ENCODE measurements at places on chromosomes 2 and 18.

DNA sequence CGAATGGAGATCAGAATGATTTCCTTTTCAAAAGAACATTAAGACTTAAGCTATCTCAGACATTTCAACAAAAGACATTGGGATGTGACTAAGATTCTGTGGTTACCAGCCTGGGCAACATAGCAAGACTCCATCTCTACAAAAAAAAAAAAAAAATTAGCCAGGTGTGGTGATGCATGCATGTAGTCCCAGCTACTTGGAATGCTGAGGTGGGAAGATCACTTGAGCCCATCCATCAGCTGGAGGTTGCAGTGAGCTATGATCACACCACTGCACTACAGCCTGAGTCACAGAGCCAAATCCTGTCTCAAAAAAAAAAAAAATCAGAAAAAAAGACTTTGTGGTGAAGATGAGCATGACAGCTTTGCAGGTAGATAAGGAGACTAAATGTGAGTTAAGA lies 12.8 kb downstream of the RNF103 start:
- DNase-seq = no peak

GRCh38 chr2:218168635-218169462 lies 2.1 kb upstream of the CXCR1 start:
- DNase-seq = peak; percentile 71

DNA sequence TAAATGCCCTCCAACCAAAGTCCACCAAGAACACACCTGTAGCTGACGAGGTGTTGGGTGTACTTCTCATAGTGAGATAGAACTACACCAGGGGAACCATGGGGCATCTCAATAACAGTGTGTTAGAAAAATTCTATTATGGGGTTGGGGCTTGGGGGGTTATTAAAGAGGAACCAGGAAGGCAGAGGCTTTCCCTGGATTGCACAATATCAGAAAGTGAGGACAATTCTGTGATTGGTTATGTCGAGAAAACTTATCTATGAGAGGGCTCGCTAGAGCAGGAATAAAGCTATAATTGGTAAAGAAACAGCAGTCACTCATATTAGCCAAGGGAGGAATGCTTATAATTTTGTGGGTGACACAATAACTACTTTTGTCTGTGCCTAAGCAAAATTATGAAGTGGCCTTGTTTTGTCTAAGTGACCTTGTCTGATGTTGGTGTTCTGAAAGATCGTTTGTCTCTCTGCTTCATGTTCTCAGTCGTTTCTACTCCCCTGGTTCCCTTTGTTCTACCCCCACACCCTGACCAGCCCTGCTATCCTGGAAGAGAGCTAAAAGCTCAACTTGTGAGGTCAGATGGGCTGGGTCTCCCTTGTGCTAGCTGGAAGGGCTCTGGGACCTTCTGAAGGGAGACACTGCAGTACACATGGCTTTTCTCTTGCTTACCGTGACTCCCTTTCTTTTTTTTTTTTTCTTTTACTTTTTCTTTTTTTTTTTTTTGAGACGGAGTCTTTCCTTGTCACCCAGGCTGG lies 21.6 kb upstream of the INO80C start:
- no peak for DNase-seq

DNA sequence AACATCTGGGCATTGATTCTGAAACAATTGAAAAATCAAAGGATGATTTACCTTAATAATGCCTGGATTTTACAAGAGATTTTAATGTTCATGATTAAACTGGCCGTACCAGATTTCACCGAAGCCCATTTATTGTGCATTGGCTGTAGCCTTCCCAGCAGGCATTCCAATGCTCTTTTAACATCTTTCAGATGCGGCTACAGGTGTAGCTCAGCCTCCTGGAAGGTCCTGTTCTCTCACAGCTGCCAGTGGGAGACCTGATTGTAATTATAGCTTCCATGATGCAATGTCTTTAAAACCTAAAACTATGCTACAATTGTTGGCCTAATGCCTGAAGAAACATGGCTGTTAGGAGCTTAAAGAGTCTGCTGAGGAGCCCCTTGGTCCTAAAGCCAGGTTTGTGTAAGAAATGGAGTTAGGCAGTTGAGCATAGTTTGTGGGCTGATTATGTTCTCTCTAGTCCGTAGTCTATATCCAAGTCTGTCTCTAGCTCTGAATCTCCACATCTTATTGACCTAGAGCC lies 147.4 kb downstream of the CERS6 start:
- no peak for DNase-seq

DNA sequence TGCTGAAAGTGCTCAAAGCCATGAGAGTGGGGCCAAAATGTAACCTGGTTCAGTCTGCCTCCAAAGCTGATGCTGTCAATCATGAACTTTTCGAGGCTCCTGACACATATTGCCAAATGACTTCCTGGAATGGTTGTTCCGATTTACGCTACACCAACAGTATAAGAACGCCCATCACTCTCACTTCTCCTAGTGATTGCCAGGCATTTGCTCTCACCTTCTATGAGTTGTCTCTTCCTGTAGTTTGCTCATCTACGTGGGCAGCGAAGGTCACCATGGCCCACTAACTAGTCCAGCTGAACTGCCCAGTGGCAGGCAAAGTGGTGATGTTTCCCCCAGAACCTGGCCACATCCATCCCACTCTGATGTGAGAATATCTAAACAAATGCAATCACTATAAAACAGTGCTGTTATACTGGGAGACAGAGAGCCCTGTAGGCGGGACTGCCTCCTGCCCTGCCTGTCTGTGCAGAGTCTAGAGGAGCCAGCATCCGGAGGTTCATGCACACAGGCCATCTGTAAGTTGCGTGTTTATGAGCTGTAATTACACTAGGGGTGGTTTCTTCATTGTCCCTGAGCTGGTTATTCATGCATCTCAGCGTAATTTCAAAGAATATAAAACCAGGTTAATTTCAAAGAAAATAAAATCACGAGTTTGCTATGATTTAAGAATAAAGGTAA lies 8.8 kb upstream of the CABLES1 start:
- no peak for DNase-seq

DNA sequence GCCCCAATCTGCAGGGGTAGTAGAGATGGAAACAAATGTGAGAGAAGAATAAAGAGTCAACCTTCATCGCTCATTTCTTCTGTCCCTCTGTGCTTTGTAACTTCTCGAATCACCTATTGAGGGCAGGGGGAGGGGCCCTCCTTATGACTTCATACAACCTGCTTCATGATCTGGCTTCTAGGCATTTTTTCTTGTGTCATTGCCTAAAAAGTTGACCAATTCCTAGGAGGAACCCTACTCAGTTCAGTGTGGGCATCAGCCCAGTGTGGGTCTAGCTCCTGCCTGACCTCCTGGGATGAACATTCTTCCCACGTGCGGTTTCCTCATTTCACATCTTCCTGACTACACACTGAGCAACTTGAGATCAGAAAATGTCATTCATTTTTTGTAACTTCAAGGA lies 46.3 kb upstream of the CREB1 start:
- DNase-seq = no peak

DNA sequence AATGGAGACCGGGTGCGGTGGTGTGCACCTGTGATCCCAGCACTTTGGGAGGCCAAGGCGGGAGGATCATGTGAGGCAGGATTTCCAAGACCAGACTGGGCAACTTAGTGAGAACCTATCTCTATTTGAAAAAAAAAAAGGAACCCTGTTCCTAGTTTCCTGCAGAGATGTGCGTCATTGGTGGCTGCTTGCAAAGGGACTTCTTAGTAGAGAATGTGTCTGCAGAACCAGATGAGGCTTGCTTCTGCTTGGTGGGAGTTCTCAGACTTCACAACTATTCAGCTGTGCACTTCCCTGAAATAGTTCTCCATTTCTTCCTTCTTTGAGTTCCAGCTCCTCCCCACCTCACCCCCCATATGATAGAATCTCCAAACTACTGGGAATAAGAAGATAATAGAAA lies 22.3 kb downstream of the ZCCHC2 start:
- no peak for DNase-seq

GRCh38 chr2:43026426-43027096 lies 199.8 kb downstream of the ZFP36L2 start:
- no peak for DNase-seq

DNA sequence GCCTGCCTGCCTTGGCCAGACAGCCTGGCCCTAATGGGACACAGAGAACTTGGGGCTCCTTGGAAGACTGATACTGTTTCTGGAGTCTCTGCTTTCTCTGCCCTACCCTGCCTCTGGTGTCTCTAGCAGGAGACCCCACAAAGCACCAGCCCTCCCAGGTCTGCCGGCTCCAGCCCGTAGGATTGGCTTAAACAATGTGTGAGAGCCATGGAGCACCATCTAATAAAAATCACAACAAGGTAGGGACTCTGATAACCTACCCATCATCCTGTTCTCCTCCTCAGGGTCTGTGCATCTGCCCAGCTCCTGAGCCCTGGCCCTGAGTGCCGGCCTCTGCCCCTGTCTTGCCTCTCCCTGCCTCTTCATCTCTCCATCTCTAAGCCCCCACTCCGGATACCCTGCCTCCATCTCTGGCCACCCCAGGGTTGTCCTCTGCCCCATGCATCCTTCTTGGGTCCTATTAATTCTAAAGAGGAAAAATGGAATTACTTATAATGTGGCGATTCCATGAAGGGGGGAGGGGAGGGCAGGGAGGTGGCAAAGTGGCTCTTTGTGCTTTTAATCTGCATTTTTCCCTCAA lies 1.2 kb upstream of the ECEL1 start:
- no peak for DNase-seq

- DNase-seq = no peak
Observed at GRCh38 chr2:128241896-128242295, 76.8 kb downstream of the HS6ST1 start.

- DNase-seq = no peak
Observed at GRCh38 chr18:42131066-42131929, 176.3 kb downstream of the PIK3C3 start.

DNA sequence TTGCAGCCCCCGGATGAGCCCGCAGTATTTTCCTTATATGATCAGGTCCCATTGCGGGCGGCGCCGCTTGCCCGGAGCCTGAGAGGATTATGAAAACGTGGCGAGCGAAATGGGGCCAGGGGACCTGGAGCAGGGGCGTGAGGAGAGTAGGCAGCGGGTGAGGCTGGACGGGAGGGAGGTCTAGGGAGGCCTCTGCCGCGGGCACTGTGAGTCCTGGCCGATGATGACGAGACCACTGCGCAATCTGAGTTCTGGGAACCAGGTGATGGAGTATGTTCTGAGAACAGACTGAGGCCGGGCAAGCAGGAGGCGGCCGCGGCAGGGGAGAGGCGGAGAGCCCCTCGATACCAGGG lies 790 bp upstream of the ACAA2 start:
- no peak for DNase-seq

DNA sequence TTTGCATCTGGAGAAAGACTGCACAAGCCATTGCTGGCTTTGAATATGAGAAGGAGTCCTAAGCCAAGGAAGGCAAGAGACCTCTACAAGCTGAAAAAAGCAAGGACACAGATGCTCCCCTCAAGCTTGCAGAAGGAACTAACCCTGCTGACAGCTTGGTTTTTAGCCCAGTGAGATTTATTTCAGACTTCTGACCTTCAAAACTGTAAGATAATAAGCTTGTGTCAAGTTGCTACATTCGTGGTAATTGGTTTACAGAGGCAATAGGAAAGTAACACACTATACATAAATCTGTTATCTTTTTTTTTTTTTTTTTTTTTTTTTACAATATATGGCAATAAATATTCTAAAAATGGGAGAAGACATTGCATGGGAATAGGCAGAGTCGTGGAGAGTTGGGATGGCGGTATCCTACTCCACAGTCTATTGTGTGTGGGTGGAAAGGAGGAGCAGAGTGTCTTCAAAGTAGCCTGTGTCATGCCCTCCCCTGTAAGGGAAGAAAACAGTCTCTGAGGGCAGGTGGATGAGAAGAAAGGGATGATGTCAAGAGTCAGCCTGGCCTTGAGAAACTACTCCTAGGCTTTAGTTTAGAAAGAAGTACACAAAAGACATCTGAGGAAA lies 196.9 kb downstream of the THSD7B start:
- DNase-seq = no peak
